ENCODE measurements at places on chromosomes 1 and 21. TPM values are rescaled to one million over a fixed set of nuclear protein-coding genes. Genes with fewer than 3 reads are reported as not detected.

The RHBDL2 gene
- total RNA-seq: 2.3 TPM

The DNAJC6 gene
- total RNA-seq: 8.0 TPM

The KCNT2 gene
- 0.08 TPM for total RNA-seq

The CRYAA gene
- total RNA-seq: not detected

The CHRM3 gene
- not detected for total RNA-seq

The NBPF6 gene
- 0.26 TPM for total RNA-seq

The ACKR1 gene
- total RNA-seq: not detected

The TTLL10 gene
- not detected for total RNA-seq

The BSDC1 gene
- total RNA-seq: 22.5 TPM

The MX2 gene
- total RNA-seq: not detected

The ACADM gene
- total RNA-seq: 43.1 TPM

The FAM151A gene
- 0.15 TPM for total RNA-seq

The FAM177B gene
- total RNA-seq: not detected

The RAVER2 gene
- total RNA-seq: 3.5 TPM

The SYT14 gene
- total RNA-seq: not detected

The IFI44L gene
- total RNA-seq: 0.05 TPM

The RIPK4 gene
- total RNA-seq: 13.9 TPM

The AADACL3 gene
- total RNA-seq: not detected

The ST6GALNAC5 gene
- not detected for total RNA-seq

The GPR37L1 gene
- 0.14 TPM for total RNA-seq

The ID3 gene
- total RNA-seq: 385 TPM

The LCE2C gene
- total RNA-seq: not detected
